ENCODE measurements at places on chromosomes 5 and 9. TPM values are rescaled to one million over a fixed set of nuclear protein-coding genes. Genes with fewer than 3 reads are reported as not detected.
A peak's percentile ranks its signal among the peaks of the same experiment; 100 is the strongest.

- no peaks in the 10 kb centered on the region for H3K4me1 ChIP-seq
- no peaks in the 10 kb centered on the region for H3K36me3 ChIP-seq
- no peak for DNase-seq
- no peaks in the 10 kb centered on the region for H3K27me3 ChIP-seq
- H3K4me3 ChIP-seq = no peak overlapping the region
- no peak overlapping the region for H3K27ac ChIP-seq
These were observed 76.5 kb upstream of the ATG10 start for GRCh38 chr5:81895307-81895706.

DNA sequence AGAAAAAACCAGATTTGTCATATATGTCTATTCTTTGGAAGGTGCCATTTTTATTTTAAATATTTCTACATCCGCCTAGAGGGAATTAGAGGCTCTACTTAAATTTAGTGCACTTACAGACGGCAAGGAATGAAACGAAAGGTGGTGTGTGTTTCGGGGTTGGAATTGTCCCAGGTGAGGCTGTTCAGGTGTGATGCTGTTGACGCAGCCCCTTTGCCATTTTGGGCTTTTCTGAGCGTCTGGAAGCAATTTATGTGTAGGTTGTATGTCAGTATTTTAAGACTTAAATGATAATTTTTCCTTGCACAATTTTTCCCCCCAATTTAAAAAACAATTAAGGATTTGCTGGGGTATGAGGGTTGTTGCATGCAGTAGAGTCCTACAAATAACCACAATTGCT lies 2.0 kb downstream of the TENT4A start:
- H3K27ac ChIP-seq = no peak overlapping the region
- DNase-seq = no peak

DNA sequence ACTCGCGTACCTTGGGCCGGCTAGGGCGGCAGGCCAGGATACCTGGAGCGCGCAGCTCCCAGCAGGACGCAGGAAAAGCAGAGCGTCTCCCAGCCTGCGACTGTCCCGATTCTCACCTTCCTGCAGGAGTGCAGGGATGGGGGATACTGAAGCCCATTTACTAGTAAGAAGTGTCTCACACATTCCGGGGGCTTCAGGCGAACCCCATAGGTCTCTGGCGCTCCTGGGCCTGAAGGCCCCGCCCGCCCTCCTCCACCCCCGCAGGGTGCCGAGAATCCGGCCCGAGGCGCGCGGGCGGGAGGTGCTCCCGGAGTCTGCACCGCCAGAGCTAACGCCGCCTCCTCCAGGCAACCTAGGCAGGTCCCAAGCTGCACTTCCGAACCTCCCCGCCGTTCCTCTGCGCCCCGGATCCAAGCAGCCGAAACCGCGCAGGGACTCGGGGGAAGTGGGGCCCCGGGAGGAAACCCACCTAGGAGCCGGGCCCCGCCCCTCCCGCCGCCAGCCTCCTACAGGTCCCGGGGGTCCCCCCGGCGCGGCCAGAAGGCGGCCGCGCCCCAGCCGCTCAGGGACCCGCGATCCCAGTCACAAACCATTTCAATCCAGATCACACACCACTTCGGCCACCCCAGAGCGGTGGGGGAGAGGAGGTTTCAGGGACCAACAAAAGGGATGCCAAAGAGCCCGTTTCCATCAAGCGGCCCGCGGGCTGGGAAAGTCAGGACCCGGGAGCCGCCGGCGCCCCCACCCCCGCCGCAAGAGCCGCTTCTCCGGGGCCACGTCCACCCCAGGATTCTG lies 1.2 kb downstream of the ROR2 start:
- H3K36me3 ChIP-seq = no peaks in the 10 kb centered on the region
- DNase-seq = peak; percentile 88
- H3K4me3 ChIP-seq = peak overlapping the region; percentile 94

GRCh38 chr5:169097374-169098326 lies 203.3 kb downstream of the SLIT3 start:
- no peaks in the 10 kb centered on the region for H3K4me1 ChIP-seq
- H3K27me3 ChIP-seq = no peaks in the 10 kb centered on the region
- H3K36me3 ChIP-seq = no peaks in the 10 kb centered on the region
- DNase-seq = no peak

- H3K27me3 ChIP-seq = no peaks in the 10 kb centered on the region
- H3K4me1 ChIP-seq = peaks cover 17% of the 10 kb centered on the region
- no peaks in the 10 kb centered on the region for H3K36me3 ChIP-seq
- H3K4me3 ChIP-seq = no peak overlapping the region
- no peak overlapping the region for H3K27ac ChIP-seq
These were observed 138.4 kb downstream of the C9orf152 start for GRCh38 chr9:110069326-110070248.

DNA sequence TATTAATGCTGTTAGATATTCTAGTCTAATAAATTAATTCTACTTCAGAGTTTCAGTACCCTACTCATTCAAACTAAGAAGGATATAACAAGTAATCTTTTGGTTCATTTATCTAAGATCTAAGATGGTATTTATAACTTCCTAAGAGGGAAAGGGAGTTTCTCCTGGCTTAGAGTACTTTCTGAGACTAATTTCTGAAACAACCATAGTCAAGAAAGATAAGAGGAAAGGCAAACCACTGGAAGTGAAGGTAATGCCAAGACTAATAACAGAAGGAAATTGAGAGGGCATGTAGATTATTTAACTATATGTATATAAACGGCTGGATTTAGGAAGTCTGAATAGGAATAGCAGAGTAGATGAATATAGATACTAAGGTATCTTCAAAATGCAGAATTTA lies 112.4 kb upstream of the ACOT12 start:
- H3K4me3 ChIP-seq = no peak overlapping the region
- H3K36me3 ChIP-seq = no peaks in the 10 kb centered on the region
- no peak for DNase-seq
- no peak overlapping the region for H3K27ac ChIP-seq
- H3K27me3 ChIP-seq = no peaks in the 10 kb centered on the region

GRCh38 chr9:124877021-124877782 lies 15.3 kb downstream of the ARPC5L start:
- no peak for DNase-seq
- H3K27me3 ChIP-seq = no peaks in the 10 kb centered on the region
- H3K4me3 ChIP-seq = no peak overlapping the region
- H3K4me1 ChIP-seq = peaks cover 31% of the 10 kb centered on the region
- H3K27ac ChIP-seq = peak overlapping the region; percentile 84
- peaks cover 5% of the 10 kb centered on the region for H3K36me3 ChIP-seq

DNA sequence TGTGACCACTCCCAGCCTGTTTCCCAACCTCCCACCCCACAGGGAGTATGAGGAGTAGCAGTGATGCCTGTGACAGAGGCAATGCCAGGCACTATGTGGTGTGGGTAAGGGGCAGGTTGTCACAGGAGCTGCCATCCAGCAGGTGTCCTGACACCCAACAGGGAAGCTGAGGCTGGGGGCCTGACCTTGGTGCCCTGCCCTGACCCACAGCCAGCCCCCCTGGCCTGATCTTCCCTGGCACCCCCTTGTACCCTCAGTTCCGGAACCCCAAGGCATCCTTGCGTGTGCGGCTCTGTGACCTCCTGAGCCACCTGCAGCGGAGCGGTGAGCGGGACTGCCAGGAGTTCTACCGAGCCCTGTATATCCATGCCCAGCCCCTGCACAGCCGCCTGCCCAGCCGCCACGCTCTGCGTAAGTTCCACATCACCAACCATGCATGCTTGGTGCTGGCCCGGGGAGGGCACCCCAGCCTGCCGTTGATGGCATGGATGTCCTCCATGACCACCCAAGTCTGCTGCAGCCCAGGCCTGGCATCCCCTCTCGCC lies 14.4 kb downstream of the CARD19 start:
- H3K4me3 ChIP-seq = no peak overlapping the region
- no peak overlapping the region for H3K27ac ChIP-seq
- DNase-seq = no peak
- H3K36me3 ChIP-seq = no peaks in the 10 kb centered on the region

GRCh38 chr9:97907046-97907445 lies 15.3 kb downstream of the TRMO start:
- H3K4me3 ChIP-seq = no peak overlapping the region
- H3K27me3 ChIP-seq = no peaks in the 10 kb centered on the region
- no peak for DNase-seq
- H3K4me1 ChIP-seq = no peaks in the 10 kb centered on the region
- no peak overlapping the region for H3K27ac ChIP-seq

DNA sequence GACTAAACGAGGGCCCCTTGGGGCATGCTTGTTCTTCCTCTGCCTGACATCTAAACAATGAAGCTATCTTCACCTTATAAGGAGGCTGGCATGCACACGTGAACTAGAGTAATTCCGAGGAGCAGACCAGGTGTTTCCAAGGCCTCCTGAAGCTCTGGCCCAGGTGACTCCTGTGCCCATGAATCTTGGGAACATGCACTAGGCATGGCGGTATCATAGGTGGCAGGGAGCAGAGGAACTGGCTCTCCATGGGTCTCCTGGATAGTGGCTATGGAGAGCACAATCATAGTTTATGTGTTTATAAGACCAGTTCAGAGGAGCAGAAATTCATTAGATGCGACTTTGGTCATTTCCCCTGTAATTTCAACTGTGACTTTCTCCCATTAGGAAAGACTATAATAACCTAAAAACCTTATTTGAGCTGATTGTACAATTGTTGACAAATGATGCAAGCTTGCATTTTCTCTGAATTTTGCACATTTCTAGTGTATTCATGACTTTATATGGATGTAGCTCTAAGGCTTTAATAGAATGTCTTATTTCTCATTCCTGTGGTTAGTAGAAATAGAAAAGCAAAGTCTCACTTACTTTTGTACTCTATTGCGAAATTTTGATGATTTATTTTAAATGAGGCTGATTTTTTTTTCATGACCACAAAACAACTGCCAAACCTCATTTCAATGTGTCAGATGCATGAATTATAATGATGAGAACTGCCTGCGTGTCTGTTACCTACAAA lies 135.3 kb upstream of the RPS23 start:
- no peaks in the 10 kb centered on the region for H3K27me3 ChIP-seq
- DNase-seq = no peak
- H3K27ac ChIP-seq = no peak overlapping the region
- H3K36me3 ChIP-seq = no peaks in the 10 kb centered on the region
- H3K4me1 ChIP-seq = 0 out of 2 replicates have a peak, but pooled peaks cover 4% of the 10 kb centered on the region

- H3K27ac ChIP-seq = no peak overlapping the region
- peak; percentile 87 for DNase-seq
- peak overlapping the region; percentile 73 for H3K4me3 ChIP-seq
- H3K27me3 ChIP-seq = peaks cover 100% of the 10 kb centered on the region
These were observed 1.8 kb downstream of the POU4F3 start for GRCh38 chr5:146340260-146341081.

GRCh38 chr5:178180141-178180863 lies 6.9 kb downstream of the GMCL2 start:
- peak overlapping the region; percentile 96 for H3K27ac ChIP-seq
- no peaks in the 10 kb centered on the region for H3K27me3 ChIP-seq
- H3K36me3 ChIP-seq = no peaks in the 10 kb centered on the region
- DNase-seq = peak; percentile 96
- H3K4me1 ChIP-seq = peaks cover 29% of the 10 kb centered on the region
- peak overlapping the region; percentile 28 for H3K4me3 ChIP-seq

DNA sequence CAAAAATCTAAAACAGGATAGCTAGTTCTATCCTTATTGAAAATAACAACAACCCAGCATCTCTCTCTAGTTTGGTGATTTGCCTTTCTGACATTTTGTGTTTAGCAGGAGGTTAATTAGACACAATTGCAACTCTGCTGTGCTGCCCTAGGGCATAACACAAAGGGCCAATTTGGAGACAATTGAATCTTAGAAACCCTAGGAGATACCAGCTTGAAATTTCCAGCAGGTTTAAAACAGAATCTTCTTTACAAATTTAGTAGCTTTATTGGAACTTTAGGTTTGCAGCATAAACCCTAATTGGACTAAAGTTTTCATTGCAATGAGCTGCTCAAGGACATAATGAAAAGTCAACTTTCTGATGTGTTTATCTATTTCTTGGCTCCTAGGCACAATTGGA lies 166.7 kb upstream of the FER start:
- H3K4me1 ChIP-seq = peaks cover 8% of the 10 kb centered on the region
- H3K4me3 ChIP-seq = no peak overlapping the region
- no peak for DNase-seq
- no peaks in the 10 kb centered on the region for H3K36me3 ChIP-seq
- no peak overlapping the region for H3K27ac ChIP-seq

Gene TEX53
- not detected for total RNA-seq

Gene TAF1L
- total RNA-seq = 0.04 TPM
